ENCODE measurements at places on chromosomes 6 and 20.

DNA sequence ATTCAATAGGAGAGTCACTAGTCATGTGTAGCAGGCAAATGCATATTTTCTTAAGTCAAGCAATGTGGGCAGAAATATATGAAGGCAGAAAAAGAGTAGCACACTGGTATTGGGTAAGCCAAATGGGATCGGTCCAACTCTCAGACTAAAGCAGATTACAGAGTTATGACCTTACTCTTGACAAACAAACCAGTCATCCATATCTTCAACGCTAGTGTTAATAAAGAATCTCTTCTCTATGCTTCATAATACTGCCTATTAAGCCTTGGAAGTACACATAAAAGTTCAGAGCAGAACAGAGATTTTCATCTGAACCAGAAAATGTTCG lies 320.2 kb upstream of the JARID2 start:
- no peak for DNase-seq

GRCh38 chr6:156787569-156788492 lies 10.7 kb downstream of the ARID1B start:
- DNase-seq, result no peak

- no peak for DNase-seq
Observed at GRCh38 chr6:116073765-116074440, 13.2 kb upstream of the FRK start.

- DNase-seq, result no peak
Observed at GRCh38 chr20:51563486-51564332, 21.2 kb upstream of the NFATC2 start.
